IMR-90 (cell line): ENCODE measurements at places on chromosomes 4 and X.

DNA sequence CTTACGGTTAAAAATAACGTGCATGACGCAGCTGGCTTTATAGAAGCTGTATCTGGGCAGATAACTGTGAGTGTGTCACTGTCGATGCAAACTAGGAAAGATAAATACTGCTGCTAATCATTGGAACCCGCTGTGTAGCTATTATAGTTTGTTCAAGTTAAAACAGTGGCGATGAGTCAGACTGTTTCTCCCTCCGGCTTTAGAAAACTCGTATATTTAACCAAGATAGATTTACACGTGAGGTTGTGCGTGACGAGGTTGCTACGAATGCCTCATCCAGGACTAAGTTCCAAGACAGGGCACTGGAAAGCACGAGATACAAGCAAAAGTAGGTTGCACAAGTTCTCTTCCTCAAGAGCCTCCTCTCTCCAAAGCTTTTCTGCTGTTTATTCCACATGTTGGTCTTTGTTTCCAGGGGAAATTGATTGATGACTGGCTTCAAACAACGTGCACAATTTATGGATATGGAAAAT, 270.7 kb downstream of the FBXW7 start:
- DNase-seq: peak; percentile 92

- DNase-seq: peak; percentile 54
Observed at GRCh38 chr4:113673450-113673849, 88.1 kb downstream of the CAMK2D start.

DNA sequence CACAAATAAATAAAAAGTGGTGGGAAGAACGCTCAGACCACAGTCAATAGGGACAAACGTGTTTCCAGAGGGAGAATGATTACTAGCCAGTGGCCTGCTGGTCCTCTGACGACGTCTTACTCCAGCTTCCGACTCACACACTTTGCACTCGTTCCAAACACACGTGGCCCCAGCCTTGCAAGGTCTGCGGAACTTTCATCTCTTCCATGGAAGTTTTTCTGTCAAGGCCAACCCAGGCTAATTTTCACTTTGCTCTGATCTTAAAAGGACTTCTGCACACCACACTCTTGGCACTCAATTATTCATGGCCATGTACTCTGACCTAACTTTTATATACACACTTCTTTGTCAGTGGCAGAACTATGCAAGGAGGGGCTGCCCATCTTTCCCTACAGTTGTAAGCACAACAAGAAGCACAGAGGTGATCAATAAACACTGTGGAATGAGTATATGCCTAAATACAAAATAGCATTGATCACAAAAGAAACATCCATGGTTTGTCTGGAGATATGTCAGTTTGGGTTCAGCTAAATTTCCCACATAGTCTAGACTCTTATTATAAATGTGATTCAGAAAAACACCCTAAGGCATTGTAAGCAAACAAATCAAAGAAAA, 69.4 kb downstream of the STX18 start:
- peak; percentile 57 for DNase-seq

- DNase-seq: peak; percentile 14
Observed at GRCh38 chrX:38654302-38654701, 93.0 kb downstream of the TSPAN7 start.

DNA sequence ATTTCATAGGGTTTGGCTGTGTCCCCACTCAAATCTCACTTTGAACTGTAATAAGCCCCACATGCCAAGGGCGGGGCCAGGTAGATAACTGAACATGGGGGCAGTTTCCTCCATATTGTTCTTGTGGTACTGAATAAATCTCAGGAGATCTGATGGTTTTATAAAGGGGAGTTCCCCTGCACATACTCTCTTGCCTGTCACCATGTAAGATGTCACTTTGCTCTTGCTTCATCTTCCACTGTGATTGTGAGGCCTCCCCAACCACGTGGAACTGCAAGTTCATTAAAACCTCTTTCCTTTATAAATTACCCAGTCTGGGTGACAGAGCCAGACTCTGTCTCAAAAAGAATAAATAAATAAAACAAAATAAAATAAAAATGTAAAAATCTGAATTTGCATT, 95.9 kb downstream of the PDS5A start:
- no peak for DNase-seq
